ENCODE measurements at places on chromosomes 16 and 17.
A peak's percentile ranks its signal among the peaks of the same experiment; 100 is the strongest.

DNA sequence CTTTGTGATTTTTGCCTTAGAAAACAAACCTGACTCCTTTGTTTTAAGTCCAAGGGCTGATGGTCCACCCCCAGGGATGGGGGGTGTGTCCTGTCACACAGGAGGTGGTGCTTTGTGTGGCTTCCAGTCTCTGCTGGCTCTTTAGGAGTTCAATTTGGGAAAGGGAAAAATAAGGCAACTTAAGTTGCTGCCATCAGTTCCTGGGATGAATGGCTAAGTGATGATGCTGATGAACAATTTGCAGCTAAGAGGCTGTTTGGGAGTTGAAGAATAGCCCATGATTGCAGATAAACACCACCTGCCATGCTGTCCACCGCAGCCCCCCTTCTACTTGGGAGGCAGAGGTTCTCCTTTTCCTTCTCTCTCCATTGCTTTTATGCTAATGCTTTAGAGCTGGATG, 40.2 kb downstream of the ARL4D start:
- no peak for DNase-seq

DNA sequence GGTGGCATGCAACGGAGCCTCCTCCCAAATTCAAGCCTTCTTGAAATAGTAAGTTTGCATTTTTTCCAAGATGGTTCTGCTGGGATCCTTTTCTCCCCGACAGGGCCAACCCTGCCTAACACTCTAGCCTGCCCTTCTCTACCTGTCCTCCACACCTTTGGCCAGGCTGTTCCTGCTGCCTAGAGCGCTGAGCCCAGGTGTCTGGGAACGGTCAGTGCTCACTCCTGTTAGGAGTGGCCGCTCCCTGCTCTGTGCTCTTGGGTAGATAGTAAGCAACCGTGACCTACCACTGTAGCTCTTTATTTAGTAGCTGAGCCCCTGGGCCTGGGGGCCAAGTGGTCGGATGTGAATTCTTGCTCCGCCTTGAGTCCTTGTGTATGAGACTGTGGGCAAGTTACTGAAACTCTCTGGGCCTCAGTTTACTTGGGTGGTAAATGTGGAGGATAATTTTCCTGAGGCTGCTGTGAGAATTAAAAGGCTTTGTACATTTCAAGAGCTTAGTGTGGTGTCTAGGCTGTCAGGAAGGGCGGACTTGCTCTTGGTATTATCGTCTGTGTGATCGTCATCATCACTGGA, 44.0 kb upstream of the GSE1 start:
- DNase-seq: peak; percentile 58

GRCh38 chr16:3075523-3075915, 10.1 kb downstream of the IL32 start:
- peak; percentile 4 for DNase-seq

GRCh38 chr16:7382521-7382920, 49.9 kb downstream of the RBFOX1 start:
- DNase-seq: no peak

DNA sequence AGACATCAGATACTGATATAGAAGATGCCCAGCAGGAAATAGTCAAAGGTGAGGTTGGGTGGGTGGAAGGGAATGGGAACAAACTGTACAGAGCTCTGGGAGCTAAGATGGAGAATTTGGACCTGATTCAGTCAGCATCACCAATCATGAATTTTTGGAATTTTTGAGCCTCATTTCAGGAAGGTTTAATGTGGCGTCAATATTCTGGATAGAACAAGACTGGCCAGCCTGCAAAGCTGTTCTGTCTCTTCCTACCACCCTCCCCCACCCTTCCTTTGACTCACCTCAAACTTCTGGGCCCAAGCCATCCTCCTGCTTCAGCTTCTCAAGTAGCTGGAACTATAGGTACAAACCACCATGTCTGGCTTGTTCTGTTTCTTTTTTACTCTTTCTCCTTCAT, 32.6 kb downstream of the CTCF start:
- DNase-seq: no peak

- DNase-seq: no peak
Observed at GRCh38 chr17:33667052-33667509, 374.0 kb upstream of the ASIC2 start.

DNA sequence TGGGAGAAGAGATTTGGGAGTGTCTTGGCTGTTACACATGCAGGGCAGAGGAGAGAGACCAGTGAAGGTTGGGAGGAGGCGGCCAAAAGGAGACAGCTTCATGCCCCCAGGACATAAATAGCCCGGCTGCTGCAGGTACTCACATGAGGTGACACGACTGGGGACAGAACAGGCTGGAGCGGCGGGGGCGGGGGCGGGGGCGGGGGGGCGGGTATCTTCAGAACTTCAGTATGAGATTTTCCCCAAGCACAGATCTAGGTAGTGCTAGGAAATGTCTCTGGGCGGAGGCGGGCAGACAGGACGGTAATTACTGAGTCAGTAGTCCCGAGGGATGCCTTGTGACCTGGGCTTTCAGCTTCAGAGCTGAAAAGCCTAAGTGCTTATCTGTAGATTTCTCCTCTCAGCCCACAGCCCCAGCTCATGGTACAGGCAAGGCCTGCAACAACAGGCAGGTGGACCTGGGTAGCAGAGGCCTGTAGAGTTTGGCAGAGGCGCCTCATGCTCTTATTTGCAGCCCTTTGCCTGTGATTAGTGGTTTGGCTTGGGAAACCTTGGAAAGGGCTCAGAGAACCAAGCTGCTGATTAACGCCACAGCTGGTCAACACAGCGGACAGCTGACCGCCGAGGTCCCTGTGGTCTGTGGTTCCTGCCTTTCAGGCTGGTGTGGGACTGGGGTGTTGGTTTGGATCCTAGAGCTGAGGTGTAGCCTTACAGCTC, 24.5 kb downstream of the UNK start:
- DNase-seq: peak; percentile 67

GRCh38 chr16:13612623-13613022, 307.3 kb upstream of the ERCC4 start:
- no peak for DNase-seq

GRCh38 chr16:29649588-29650494, 13.2 kb upstream of the SPN start:
- no peak for DNase-seq

GRCh38 chr17:67311575-67311974, 54.8 kb downstream of the PSMD12 start:
- DNase-seq: no peak

GRCh38 chr16:78060295-78060694, 37.9 kb downstream of the CLEC3A start:
- peak; percentile 18 for DNase-seq

DNA sequence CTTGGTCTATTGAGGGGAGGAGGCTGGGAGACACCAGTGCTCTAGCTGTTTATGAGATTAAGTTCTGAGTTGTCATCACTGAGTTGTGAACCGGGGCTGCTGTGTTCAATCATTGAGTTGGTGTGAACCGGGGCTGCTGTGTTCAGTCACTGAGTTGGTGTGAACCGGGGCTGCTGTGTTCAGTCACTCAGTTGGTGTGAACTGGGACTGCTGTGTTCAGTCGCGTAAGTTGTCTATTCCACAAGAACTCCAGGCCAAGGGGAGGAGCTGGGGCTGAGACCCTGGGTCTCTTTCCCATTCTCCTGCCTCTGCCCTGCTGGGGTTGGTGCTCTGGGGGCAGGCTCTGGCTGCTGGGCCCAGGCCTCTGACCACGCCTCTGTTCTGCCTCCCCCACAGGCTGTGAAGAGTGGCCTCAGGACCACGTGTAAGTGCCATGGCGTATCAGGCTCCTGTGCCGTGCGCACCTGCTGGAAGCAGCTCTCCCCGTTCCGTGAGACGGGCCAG, 24.5 kb downstream of the WNT9B start:
- no peak for DNase-seq

DNA sequence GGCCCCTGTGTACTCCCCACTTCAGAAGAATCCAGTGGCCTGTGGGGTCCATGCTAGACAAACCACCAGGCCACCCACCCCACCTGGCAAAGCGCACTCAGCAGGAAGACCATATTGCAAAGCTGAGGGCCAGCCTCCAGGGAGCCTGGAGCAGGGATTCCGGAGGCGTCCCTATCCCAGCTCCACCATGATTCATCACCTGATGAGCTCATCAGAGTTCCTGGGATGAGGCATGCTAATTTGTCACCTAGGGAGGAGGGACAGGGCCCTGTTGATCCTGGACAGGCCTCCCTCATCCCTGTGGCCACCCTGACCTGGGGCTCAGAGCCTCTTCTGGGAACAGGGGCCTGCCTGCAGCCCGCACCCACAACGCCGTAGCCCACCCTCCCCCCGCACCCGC, 131.6 kb upstream of the PLCG2 start:
- no peak for DNase-seq

- peak; percentile 97 for DNase-seq
Observed at GRCh38 chr16:74774223-74775139, at the start of gene FA2H. Gene FA2H (minus strand): TSS chr16:74774820. CDS start chr16:74774755, 65 bp downstream.

DNA sequence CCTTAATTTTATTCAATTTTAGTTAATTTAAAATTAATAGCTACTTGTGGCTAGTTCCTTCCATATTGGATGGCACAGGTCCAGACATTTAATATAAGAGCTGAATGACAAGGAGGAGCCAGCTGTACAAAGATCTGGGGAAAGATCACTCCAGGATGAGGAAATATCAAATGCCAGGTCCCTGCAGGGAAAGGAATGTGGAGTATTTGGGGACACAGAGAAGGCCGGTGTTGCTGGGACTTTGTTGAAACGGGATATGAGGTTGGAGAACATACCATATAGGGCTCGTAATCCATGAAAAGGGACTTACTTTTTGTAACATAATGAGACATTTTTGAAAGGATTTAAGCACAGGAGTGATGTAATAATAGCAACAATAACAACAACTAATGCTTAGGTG, 426.8 kb downstream of the HS3ST4 start:
- no peak for DNase-seq

- DNase-seq: no peak
Observed at GRCh38 chr17:15261258-15261801, 3.8 kb downstream of the PMP22 start.

DNA sequence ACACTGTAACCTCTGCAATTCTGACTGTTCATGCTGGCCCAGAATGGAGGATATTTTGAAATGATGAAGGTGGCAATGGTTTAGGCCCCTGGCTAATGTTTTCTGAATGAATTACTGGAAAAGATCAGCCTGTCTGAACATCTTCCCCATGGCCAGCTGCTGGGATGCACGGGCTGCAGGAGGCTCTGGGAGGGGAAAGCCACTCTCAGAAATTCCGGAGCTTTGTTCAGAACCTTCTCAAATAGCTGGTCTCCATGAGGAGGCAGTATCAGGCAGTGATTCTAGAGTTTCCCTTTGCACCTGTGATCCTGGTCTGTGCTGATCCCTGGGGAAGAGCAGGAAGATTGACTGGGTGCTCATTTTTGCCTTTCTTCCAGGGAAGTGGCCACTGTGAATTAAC, 5.0 kb downstream of the SLC6A2 start:
- DNase-seq: no peak

GRCh38 chr17:49580055-49580721, 4.5 kb downstream of the NXPH3 start:
- DNase-seq: no peak

GRCh38 chr16:24851700-24852099, 5.9 kb downstream of the SLC5A11 start:
- DNase-seq: no peak

DNA sequence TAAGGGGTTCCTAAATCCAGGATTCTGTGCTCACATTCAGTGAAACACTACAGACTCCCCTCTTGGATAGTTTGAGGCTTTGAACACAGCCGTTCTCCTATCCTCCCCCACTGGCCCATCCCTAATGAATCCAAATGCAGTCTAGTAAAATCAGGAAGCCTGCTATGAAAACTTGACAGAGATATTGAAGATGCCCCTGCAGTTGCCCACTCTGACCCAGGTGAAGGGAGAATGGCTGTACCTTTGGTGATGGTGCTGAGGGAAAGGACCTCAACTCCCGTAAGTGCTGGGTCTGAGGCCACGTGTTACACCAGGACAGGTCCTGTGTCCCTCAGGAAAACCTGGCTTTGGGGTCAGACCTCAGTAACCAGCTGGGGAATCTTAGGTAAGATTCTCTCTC, 54.4 kb downstream of the SF3B3 start:
- DNase-seq: no peak

DNA sequence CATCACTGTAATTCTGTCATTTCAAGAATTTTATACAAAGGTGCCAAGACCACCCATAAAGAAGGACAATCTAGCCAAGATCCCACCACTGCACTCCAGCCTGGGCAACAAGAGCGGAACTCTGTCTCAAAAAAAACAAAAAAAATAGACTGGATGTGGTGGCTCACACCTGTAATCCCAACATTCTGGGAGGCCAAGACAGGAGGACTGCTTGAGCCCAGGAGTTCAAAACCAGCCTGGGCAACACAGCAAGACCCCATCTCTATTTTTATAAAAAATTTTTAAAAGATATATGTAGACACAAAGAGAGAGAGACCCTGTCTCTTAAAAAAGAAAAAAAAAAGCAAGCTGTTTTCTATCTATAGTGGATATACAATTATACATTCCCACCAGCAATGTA, 8.8 kb downstream of the UBE2G1 start:
- DNase-seq: no peak

GRCh38 chr17:31687505-31688126, 171.4 kb downstream of the COPRS start:
- no peak for DNase-seq

DNA sequence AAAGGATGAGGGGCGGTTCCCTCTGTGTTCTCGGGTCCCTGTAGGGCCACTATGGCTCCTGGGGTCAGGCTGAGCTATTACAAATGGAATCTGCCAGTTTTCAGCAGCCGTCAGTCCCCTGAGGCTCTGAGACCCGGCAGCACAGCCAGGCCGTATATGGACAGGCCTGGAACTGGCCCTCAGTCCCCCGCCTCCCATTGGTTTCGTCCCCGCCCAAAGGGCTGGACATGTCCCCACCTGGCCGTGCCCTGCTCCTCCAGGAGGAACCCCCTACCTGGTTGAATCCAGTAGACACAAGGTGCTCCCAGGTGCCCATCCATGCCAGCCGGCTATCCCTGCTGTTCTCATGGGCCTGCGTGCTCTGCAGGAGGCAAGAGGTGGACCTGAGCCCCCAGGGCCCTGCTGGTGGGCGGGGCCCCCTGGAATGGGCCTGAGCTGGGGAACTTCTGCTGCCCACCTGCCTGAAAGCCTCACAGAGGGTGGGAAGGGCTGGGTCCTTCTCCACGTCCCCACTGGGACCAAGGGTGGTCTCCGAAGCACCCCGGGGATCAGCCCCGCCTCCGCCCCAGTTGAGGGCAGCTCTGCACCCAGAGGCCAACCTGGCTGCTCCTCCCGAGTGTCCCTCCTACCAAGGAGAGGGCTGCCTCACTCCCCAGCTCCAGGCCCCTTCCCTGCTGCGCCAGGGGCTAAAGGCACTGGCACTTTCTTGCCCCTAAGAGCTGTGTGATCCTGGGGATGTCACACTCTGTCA, 16.8 kb downstream of the VASN start:
- DNase-seq: no peak

GRCh38 chr17:9389111-9389527, 186.5 kb downstream of the STX8 start:
- no peak for DNase-seq

DNA sequence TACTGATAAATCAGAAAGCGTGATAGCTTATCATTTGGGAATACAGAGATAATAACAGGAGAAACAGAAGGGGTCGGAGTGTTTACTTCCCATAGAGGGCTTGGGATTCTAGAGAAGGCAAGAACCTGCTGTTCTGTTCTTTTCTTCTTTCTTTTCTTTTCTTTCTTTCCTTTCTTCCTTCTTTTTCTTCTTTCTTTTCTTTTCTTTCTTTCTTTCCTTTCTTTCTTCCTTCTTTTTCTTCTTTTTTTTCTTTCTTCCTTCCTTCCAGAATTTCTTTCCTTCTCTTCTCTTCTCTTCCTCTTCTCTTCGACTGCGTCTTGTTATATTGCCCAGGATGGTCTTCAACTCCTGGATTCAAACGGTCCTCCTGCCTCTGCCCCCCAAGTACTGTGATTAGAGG, 18.3 kb downstream of the CNEP1R1 start:
- DNase-seq: no peak
